DMS79 (cell line): ENCODE measurements at places on chromosomes 12 and 14.

DNA sequence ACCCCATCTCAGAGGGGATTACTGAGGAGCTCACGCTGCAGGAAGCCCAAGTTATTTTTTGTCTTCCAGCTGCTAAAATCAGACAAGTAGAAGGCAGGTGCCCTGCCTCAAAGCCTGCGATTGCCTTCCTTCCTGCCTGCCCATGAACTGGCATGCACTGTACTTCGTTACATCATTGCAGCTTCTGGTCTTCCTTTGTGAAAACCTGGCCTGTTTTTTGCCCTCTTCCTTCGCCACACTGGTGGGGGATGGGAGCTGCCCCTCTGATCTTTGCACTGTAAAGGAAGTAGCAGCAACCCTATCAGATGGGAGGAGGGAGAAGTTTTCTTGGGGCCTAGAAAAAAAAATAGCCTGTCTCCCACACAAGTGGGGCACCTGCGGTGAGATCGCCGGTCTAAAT is 1098.7 kb downstream of the BCL11B start:
- no peak for DNase-seq

DNA sequence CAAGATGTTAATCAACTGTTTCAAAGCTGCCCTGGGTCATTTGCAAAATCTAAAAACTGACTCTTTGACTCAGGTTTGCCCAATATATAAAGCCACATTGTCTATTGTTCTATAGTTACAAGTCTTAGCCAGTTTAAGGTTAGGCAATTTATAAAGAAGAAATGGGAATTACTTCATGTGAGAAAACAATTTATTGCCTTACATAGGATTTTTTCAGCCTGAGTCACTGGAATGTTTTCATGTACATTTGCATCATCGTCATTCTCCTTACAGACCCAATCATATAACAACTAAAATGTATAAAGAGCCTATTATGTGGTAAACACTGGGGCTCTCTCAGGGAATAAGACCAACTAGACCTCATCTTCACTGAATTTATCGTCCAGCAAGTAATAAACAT is 100.3 kb upstream of the PLEKHG7 start:
- no peak for DNase-seq

DNA sequence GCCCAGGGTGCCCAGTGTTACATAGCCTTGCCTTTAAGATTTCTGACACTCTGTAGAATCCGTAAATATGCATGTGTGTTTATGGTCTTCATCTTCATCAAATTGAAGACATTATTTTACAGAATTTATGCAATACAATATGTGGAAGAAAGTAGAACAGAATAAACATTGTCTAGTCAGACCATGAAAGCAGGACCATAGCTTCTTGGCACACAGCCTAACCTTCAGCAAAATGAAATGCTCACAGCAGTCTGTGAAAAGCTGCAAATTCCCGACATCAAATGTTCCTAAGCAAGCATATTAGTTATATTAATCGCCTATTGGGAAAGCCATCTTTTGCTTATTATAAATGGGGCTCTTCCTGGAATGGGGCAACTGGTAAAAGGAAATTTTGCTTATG is 111.3 kb upstream of the GARIN2 start:
- DNase-seq = no peak

GRCh38 chr14:72892103-72892878 is 1.6 kb downstream of the DPF3 start:
- peak; percentile 35 for DNase-seq

GRCh38 chr12:110565894-110566871 is 16.9 kb downstream of the PPTC7 start:
- DNase-seq = no peak

GRCh38 chr12:91417650-91418049 is 235.0 kb upstream of the DCN start:
- DNase-seq = no peak

DNA sequence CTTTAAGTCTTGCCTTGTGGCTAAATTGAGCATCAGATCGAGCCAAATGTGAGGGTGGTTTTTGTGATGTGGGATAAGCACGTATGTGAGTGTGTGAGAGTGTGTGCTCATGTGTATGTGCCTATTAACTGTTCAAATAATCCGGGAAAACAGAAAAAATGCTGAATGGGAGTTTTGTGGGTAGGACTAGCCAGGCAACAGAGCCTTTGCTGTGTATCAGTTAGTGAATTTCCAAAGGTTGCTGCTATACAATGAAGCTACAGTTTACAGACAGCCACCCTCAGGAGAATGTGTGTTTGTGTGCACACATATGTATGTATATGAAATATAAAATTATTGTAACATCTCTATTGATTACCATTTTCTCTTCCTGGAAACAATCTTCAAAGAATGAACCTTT is 154.0 kb downstream of the SOX5 start:
- DNase-seq = no peak

- DNase-seq = no peak
Observed at GRCh38 chr14:34404416-34404815, 57.6 kb downstream of the SPTSSA start.

- no peak for DNase-seq
Observed at GRCh38 chr12:6335451-6336078, 6.3 kb downstream of the TNFRSF1A start.

DNA sequence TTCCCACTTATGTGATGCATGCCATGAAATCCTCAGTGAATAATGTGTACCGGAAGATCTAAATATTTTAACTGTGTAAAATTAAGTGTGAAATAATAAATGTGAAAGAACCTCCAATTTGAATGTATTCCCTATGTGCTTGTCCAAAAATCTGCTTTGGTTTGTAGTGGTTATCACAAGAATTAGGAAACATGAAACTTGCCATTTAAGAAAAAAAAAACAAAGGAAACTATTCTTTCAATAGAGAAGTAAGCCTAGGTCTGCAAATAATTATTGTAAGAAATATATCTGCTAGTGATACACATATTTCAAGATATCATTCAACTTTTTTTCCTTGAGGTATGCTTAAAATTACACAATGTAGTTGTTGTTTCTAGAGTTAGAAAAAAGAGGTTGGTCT is 500.4 kb downstream of the SLC6A15 start:
- DNase-seq = no peak

DNA sequence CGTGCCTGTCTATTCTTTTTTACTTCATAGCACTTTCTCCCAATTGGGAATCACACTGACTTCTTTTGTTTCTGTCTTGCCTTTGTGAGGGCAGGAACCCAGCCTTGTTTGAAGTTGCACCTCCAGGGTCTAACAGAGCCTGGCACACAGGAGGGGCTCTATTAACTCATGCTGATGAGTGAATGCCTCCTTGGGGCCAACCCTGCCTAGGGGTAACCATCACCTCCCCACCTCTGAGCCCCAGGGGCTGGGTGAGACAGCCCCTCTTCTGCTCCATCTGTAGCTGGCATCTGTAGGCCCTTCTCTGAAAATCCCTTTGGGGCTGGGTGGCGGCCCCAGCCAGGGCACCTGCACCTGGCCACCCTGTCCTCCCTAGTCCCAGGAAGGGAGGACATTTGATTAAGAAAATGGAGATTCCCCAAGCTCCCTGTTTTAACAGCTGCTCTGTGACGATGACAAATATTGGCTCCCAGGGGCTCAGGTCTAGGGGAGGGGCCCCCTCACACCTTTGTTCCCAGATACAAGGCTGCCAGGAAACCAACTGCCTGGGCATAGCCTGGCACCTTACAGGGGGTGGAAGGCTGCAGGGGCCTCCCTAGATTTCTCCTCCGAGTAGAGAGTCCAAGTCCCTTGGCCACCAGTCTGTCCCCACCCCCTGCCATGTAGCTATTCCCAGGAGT is 11.8 kb downstream of the TAMALIN start:
- DNase-seq = no peak

GRCh38 chr12:45232756-45233372 is 17.0 kb downstream of the ANO6 start:
- no peak for DNase-seq

- DNase-seq = no peak
Observed at GRCh38 chr14:23647619-23648018, 11.5 kb downstream of the DHRS2 start.

- DNase-seq = no peak
Observed at GRCh38 chr14:104148433-104149277, 10.3 kb downstream of the KIF26A start.

- DNase-seq = no peak
Observed at GRCh38 chr12:82848845-82849244, 162.1 kb downstream of the TMTC2 start.

DNA sequence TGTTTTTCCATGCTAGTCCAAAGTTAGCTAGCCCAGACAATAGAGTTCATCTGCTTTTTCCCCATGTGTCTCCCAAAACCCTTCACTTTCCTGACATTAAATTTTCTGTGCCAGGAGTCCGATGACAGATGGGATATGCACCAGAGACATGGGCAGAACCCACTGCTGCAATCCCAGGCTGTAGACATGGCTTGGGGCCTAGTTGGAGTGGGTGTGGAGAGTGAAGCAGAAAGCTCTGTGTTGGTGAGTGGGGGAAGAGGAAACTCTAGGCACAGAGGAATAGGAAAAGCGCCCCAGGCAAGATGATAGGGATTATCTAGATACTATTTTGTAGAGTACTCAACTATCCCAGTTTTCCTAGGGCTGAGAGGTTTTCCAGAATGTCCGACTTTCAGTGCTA is 4.8 kb upstream of the KRT74 start:
- DNase-seq = no peak

DNA sequence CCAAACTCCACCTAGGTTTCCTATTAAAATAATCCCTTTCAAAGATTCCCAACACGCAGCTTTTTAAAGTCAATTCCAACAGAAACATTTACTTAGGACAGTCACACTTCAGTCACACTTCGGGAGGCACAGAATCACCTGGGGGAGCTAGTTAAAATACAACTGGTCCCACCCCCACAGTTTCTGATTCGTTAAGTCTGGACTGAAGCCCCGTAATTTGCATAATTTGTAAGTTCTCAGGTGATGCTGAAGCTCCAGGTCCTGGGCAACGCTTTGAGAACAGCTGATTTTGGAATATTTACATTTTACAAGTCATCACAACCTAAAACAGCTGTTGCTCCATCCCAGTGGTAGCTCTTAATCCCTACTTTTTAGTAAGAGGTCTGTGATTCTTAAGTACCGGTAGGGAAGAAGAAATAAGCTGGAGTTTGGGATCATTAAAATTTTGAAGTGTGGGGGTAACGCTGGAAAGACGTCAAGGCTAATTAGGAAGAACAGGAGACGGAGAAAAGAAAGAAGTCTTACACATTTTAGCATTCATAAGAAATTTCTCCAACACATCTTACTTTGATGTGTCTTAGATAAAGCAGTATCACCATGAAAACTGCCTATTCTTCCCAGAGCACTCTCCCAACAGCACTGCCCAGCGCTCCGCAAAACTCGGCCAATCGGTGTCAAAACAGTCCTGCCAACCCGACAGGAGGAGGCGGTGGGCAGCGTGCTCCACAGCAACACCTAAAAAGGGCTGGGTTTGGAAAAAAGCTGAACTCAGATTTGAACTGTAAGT is 1.1 kb downstream of the IPO8 start:
- DNase-seq = peak; percentile 5

GRCh38 chr12:47206450-47207339 is 126.9 kb upstream of the AMIGO2 start:
- DNase-seq = no peak

DNA sequence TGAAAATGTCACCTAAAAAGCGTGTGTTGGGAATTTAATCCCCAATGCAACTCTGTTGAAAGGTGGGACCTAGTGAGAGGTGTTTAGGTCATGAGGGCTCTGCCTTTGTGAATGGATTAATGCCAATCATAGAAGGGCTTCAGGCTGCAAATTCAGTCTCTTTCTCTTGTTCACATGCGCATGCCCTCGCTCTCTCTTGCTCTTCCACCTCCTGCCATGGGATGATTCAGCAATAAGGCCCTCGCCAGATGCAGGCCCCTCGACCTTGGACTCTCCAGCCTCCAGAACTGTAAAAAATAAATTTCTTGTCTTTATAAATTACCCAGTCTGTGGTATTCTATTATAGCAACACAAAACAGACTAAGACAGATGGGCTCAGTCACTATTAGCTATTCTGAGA is 55.4 kb downstream of the PLXNC1 start:
- no peak for DNase-seq

GRCh38 chr14:97866664-97867063 is 1069.5 kb downstream of the VRK1 start:
- no peak for DNase-seq

- DNase-seq = no peak
Observed at GRCh38 chr12:3091038-3091319, 13.8 kb downstream of the TSPAN9 start.

DNA sequence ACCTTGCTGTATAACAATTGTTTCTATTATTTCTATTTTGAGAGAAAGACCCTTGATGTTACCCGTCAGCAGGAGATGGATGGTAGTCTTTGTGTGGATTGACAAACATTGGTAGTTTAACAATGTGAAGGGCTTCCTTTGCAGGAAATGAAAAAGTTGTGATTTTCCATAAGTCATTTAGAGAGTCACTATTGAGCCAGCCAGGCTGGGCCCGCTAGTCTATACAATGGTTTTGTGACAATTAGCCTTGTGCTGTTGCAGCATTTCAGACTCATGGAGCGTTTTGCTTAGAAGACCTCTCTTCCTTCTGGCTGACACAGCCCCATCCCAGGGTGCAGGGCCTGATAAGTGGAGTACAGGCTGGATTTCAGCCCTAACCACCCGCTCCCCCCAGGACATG is 18.3 kb upstream of the SLC38A2 start:
- no peak for DNase-seq

- DNase-seq = peak; percentile 29
Observed at GRCh38 chr14:77459072-77459723, 1.3 kb downstream of the AHSA1 start.

- no peak for DNase-seq
Observed at GRCh38 chr14:81437244-81437643, 37.1 kb upstream of the STON2 start.

- no peak for DNase-seq
Observed at GRCh38 chr12:89736995-89737394, 28.4 kb upstream of the ATP2B1 start.

DNA sequence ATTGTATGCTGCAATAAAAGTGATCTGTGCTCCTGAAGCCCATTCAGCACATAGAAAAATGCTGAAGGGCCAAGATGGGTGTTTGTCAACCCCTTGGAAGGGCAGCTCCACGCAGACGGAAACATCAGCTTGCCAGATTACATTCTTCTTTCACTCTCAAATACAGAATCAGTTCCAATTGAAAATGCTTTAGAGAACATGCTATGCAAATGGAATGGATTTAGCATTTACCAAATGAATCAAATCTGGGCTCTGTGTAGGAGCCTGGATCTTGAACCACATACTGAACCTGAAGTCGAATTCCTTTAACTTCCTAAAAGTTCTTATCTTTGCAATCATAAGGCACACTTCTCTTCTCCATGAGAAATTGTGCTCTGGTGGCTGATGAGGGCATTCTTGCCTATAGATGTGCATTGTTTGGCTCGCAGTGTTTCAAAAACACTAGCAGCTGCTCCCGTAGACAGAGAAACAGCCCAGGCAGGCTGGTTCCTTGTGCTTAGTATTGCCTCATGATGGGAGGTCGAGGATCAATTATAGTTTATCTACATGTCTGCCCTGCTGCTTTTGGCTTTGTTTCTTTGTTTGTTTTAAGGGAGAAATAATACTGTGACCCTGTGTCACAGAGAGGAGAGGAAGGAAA is 489.8 kb upstream of the FLRT2 start:
- no peak for DNase-seq

DNA sequence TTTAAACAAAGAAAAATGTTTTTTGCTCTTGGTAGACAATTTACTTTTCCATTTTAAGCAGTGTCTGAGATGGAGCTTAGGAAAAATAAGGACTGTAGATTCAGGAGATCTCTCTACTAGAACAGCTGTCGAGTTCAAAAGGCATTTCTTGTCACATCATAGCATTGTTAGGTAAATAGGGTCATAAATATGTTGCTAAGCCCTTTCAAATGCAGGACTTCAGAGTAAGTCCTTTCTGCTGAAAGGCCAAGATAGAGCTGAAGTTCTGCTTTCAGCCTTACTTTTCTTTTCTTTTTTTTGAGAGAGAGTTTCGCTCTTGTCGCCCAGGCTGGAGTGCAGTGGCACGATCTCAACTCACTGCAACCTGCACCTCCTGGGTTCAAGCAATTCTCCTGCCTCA is 98.2 kb downstream of the SYNE2 start:
- DNase-seq = no peak
